ENCODE measurements at places on chromosomes 2 and 18.

GRCh38 chr2:204110751-204111516 lies 174.4 kb downstream of the ICOS start:
- DNase-seq = no peak

DNA sequence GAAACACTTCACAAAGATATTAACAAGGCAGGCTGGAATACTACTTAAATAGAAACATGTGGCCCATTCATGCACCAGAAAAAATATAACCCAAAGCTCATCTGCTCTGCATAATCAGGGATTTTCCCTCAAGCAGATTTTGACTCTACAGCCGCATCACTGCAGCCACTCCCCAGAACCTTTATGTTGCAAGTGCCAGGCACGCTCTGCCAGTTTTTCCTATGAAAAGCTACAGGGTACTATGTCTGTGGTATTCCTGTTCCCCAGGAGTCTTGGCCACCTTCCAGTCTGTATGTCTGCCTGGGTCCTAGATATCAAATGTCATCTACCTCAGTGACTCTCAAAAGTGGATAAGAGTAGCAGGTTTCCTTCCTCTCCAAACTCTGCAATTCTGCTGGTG lies 3.8 kb downstream of the COA5 start:
- DNase-seq = no peak

DNA sequence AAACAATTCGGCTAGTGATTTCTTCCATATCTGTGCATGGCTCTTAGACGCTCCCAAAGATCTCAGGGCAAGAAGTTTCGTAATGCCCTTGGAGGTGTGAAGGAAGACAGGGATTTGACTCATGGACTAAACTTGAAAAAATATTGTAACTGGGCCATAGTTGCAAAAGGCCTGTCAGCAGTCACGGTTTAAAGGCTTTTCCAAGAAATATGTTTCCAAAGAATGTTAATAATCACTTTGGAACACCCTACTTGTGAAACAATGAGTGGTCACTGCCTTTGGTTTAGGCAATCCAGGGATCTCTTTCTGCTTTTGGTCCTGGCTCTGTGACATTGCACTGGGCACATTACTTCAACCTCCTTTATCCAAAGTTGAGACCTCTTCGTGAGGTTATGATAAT lies 102.5 kb upstream of the RASGRP3 start:
- DNase-seq = no peak

- DNase-seq = no peak
Observed at GRCh38 chr18:36149514-36150289, 20.0 kb downstream of the ELP2 start.

GRCh38 chr2:192145496-192145895 lies 49.2 kb downstream of the TMEFF2 start:
- no peak for DNase-seq

DNA sequence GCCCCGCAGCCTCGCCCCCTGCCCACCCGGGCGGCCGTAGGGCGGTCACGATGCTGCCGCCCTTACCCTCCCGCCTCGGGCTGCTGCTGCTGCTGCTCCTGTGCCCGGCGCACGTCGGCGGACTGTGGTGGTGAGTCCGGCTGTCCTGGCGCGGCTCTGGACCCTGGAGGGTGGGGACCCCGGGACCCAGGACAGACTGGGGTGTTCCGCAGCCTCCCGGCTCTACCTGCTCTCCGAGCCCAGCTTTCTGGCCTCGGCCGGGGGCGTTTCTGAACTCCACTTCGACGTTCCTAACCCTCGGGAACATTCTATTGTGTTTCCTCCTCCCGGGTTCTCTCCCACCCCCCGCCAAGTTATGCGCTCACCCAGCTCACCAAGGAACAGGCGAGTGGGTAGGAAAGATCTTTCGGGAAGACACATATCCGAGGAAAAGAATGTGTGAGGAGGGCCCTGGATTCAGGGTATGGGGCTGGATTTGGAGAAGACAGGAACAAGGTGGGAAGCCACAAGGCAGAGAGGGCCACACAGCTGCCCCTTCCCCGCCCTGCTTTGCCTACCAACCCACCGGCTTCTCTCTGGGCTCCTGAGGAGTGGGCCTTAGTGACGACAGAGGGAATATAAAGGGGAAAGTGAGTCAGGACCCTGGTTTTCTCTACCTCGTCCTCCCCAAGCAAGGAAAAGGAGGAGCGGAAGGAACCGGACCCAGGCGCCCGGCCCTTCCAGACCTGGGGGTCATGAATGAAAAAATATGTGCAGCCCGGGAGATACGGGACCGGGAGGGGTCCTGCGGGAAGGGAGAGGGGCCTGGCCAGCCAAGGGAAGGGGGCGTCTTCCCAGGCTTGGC lies 605 bp downstream of the WNT6 start:
- DNase-seq = no peak
